ENCODE measurements at places on chromosomes 6 and 20.

DNA sequence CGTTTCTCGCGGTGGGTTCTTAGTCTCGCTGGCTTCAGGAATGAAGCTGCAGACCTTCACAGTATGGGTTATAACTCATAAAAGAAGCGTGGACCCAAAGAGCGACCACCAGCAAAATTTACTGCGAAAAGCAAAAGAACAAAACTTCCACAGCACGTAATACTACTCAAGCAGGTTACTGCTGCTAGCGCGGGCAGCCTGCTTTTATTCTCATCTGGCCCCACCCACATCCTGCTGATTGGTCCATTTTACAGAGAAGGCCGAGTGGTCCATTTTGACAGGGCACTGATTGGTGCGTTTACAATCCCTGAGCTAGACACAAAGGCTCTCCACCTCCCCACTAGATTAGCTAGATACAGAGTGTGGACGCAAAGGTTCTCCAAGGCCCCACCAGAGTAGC, 17.4 kb downstream of the LY86 start:
- DNase-seq: no peak

GRCh38 chr6:25788305-25788922, 33.9 kb downstream of the SLC17A4 start:
- DNase-seq: peak; percentile 88

DNA sequence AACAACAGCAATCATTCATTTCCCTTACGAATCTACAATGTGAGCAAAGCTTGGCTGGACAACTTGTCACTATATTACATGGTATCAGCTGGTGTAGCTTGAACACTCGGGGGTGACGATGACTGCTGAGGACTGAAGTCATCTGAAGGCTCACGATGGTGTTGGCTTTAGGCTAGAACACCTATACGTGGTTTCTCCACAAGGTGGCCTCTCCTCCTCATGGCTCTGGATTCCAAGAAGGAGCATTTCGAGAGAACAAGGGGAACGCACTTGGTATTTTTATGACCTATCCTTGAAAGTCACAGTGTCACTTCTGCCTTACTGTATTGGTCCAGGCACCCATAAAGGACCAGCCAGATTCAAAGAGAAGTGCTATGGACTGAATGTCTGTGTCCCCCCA, 37.5 kb upstream of the ADGRF1 start:
- no peak for DNase-seq

DNA sequence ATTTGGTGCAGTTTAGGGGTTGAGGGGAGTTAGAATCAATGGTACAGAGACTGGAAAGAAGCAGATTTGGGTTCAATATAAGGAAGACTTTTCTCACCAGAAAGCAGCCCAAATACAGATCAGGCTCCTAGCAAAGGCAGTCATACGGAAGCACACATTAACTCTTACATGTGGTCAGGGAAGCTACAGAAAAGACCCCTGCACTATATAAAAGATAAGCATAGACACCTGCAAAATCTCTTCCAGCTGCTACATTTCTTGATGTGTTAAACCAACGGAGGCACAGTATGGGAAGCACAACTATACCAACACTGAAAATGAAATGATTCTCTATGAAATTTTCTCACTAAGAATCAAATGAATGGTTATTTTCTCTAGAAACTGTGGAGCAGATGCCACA, 150.8 kb downstream of the GMDS start:
- DNase-seq: no peak

DNA sequence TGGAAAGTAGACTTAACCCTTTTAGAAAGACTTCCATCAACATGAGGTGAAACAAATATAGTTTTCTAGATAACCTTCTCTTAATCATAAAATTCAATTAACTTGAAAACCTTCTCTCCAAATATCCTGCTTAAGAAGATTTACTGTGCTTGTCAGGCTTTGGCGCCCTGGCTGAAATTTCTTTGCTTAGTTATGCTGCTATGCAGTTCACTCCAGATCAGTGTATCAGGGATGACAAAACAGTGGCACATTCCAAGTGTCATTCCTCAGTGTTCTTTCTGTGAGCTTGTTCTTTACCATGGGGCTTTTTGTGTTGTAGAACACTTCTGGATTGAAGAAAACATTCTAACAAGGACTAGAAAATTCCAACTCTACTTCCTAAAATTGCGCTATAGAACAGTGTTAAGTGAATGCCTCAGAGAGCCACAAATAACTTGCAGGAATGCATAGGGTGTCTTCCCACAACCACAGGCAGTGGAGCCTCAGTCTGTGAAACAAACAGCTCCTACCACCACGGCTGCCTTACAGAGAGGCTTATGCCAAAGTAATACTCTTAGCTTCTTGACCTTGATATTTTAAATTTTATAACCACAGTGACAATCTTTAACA, 443.6 kb downstream of the CDC5L start:
- DNase-seq: no peak

- DNase-seq: no peak
Observed at GRCh38 chr6:16547587-16547986, 213.7 kb downstream of the ATXN1 start.

DNA sequence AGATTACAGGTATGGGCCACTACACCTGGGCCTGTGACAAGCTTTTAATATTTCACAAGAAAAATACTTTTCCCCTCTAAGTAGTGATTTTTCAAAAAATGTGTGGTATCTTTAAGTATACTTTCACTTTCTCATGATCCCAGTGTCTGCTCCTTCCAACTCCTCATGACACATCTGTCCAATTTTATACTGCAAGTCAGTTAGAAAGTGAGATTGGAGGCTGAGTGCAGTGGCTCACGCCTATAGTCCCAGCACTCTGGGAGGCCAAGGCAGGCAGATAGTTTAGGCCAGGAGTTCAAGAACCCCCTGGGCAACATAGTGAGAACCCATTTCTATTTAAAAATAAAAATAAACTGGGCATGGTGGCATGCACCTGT, 20.2 kb downstream of the PIM1 start:
- DNase-seq: no peak

- DNase-seq: no peak
Observed at GRCh38 chr20:16301986-16302385, 271.3 kb downstream of the KIF16B start.

DNA sequence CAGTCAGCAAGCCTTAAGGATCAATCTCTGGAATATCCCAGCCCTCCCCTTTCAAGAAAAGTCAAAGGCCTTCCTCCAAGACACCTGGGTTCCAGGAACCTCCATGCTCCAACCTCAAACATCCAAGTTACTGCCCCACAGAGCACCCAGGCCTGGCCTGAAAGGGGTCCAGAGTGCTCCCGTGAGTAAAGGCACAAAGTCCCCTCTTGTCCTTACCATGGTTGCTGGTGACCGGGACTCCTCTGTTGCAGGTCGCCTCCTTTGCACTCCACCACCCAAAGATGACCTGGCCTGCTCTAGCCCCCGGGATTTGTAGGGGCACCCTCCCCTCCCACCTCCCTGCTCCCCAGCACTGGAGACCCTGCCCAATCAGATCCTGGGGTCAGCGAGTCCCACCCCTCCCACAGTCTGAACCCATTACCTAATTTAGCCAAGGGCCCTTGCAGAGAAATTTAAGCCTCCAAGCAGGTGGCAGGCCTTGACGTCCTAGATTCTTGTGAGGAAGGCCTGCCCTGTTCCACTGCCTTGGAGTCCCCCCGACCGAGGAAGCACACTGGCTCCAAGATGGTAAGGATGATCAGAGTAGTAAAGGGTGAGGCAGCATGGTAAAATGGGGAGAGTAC, at the start of gene TNNC2:
TSS of gene TNNC2 (minus strand) at position 283 of the 623 bp plus-strand sequence. CDS start at position 219, 64 bp downstream.
- no peak for DNase-seq

DNA sequence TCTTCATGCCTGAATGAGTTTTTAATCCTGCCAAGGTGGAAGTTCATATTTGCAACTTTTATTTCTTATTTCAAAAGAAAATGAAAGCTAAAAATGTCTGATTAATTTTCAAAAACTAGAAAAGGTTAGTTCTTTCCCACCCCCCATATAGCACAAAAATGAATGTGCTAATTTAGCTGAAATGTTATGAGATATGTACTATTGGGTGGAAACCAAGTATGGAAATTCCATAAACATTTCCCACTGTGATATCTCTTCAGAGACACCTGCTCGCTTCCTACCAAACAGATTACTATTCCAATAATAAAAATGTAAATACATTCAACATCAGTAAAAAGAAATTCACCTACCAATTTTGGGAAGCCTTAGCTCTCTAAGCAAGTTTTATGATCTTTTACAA, 678.6 kb upstream of the ID4 start:
- no peak for DNase-seq

DNA sequence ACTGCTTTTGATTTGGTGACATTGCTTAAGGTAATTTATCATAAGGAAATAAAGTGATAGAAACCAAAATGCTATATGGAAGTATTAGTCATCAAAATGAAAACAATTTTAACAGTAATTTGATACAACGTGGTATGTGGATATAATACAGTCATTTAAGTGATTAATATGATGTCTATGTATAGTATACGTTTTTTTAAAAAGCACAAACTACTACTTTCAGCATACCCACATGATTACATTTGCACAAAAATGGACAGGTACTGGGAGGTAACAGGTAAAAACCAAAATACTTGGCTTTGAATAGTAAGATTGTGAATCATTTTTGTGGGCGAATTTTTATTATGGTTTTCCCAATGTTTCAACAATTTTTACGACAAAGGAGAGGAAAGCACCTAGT, 97.6 kb downstream of the OGFRL1 start:
- no peak for DNase-seq

DNA sequence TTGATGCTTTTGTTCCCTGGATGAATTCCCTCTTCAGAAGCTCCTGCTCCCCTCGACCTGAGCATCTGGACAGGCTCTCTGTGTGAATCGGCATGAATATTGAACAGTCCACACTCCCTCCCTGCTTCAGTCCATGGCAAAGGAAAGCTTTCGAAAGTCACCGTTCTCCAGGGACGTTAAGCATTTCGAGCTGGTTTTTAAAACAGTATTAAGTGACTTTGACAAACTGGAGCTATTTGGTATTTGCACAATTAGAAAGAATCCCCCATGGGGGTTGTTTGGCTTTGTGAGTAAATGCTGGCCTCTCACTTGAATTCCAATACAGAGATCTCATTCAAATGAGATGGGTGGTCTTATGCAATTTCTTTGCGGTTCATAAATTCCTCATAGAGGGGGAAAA, 85.3 kb upstream of the TIAM2 start:
- DNase-seq: no peak

GRCh38 chr6:41655646-41656001, 17.4 kb downstream of the MDFI start:
- no peak for DNase-seq
